ENCODE measurements at places on chromosomes 4 and X.

- DNase-seq: no peak
These were observed 66.3 kb downstream of the MED28 start for GRCh38 chr4:17680559-17681280.

DNA sequence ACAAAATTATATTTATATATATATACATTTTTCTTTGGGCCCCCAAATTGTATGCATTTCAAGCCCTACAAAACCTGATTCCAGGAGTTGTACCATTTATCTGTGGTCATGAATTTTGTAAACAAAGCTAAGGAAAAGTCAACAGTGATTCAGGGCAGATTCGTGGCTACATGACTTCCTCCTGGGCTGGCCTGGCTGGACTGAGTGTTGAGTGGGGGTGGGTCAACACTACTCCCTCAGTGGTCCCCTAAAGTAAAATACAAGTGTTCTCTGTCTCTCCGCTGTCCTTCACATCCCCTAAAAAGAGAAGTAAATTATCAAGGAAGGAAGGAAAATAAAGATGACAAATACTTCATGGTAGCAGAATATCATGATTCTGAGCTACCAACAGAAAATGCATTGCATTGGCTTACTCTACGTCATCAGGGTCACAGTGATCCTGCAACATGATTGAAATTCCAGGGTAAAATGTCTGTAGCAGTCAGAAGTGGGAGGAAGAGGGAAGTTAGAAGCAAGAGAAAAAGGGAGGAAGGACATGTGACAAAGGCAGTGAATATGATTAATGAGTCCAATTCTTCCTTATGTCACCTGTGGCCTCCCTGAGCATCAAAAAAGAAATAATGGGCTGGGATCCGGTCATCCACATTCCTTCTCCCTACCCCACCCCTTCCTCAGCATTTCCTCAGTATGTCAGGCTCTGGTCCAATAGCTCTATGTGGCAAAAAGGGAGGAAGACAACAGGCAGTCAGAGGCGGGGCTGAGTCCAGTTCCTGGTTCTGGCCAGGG lies 42.4 kb upstream of the MYOZ2 start:
- no peak for DNase-seq

DNA sequence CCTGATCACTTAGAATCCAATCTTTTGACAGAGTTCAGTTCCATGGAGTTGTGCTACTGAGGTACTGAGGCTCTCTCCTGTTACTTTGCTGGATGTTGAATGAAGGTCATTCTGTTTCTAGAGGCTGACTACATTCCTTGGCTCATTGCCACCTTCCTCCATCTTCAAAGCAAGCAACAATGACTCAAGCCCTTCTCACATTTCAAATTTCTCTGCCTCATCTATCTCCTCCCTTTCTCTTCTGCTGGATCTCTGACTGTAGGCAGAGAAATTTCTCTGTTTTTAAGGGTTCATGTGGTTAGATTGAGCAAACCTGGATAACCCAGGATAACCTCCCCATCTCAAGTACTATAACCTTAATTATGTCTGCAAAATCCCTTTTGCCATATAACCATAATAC lies 775.4 kb downstream of the STPG2 start:
- no peak for DNase-seq

- DNase-seq: no peak
These were observed 1.0 kb downstream of the CDS1 start for GRCh38 chr4:84583876-84584380.

- DNase-seq: peak; percentile 39
These were observed 70.1 kb upstream of the CBR4 start for GRCh38 chr4:169079942-169080827.

DNA sequence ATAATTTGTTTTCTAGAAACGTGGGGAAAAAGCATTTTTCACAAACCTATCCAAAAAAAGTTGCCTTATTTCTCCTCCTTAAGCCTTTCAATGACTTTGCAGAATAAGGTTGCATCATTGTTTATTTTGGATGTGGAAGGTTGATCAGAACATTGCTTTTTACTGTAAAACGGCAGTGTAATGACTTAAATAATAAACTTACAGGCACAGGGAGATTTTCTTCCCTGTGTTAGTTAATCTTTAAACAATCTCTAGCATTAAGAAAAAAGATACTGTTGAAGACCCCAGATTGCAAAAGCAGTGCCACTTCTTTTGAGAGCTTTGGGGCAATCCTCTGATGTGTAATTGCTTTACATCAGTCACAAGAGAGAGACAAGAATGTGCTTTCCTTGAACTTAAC lies 153.4 kb downstream of the ARX start:
- no peak for DNase-seq

GRCh38 chr4:78360466-78360865 lies 191.1 kb upstream of the ANXA3 start:
- DNase-seq: no peak

DNA sequence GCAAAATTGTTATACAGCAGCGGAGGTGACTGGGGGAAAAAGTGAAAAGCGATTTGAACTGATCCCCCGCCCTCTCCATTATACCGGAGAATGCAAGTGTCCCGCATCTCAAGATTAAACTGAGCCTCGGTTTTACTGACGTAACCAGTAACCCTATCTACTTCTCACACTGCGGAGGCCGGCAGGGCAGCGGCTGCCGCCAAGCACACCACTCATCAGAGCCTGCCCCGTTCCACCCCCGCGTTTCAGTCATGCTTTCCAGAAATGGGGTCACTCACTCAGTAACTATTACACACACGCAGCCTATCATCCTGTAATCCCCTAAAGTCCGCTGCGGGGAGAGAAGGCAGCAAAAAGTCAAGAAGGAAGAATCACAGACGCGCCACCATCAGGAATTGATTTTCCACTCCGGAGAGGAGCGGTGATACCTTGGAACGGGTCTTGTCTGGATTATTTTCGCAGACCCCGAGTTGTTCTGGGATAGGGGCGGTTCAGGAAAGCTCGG lies 1.4 kb downstream of the RPS6KA3 start:
- peak; percentile 66 for DNase-seq

- DNase-seq: no peak
These were observed 836 bp upstream of the PSAPL1 start for GRCh38 chr4:7435471-7436061.

- DNase-seq: no peak
These were observed 247.1 kb upstream of the ETNPPL start for GRCh38 chr4:109009909-109010308.

- no peak for DNase-seq
These were observed 352.1 kb downstream of the KCNIP4 start for GRCh38 chr4:21596521-21596920.

GRCh38 chr4:189255636-189256035 lies 685.0 kb upstream of the FRG1 start:
- no peak for DNase-seq
